Sigmoid colon (tissue), 7 donors: ENCODE measurements at places on chromosomes 6 and 20. TPM values are rescaled to one million over a fixed set of nuclear protein-coding genes. Genes with fewer than 3 reads are reported as not detected.

The NFATC2 gene
- total RNA-seq: 16.9 TPM

GRCh38 chr6:166851911-166852310 lies 104.4 kb downstream of the RNASET2 start:
- no peak for DNase-seq

DNA sequence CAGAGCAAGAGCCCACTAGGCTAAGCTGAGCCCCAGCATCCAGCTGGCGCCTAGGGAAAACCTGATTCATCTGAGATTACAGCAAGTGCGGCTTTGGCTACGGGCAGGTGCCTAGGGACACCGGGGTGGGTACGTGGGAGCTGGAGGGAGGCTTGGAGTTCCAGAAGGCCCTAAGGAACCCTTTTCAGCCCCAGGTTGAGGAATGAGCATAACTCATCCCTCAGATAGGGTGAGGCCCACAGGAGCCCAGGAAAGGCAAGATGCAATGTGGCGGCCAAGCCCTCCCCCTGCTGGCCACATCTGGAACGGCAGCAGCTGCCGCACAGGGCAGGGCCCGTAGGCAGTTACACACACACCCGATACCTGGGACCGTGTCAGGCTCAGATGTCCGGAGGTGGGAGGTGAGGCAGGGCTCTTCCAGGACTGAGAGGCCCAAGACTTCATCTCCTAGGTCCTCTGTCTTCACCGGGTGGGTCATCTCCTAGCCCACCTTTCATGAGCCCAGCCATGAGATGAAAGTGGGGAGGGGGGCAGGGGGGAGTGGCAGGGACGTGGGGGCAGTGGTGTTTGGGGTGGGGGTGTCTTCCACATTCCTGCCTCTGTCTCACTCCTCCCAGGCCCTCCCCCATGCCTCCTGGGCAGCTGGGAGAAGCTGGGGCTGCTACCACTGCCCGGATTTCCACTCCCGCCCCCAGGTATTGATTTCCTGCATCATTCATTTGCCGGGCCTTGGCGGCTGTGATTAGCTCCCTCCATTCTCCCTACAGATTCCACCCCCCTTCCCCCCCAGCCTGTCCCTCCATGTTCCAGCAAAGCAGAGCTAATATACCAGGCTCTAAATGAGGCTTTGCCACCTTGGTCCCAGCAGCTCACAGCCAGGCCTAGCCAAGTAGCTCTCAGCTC lies 5.5 kb downstream of the MDGA1 start:
- peak; percentile 79 for DNase-seq

DNA sequence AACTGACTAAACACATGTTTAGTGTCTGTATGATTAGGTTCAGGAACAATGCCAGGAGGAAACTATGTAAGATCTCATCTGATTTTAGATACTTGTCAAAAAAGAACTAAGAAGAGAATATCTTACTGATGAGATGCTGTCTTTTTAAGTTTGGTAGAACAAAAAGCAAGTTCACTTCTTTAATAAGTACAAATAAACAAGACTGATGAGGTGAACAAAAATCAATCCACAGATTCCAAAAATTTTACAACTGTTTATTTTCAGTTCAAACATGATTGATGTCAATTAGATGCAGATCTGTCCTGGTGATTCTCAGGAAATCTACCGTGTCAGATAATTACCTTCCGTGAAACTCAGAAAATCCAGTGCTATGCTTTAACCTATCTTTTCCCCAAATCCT lies 24.9 kb downstream of the EPHA7 start:
- DNase-seq: no peak

- no peak for DNase-seq
These were observed 350.0 kb downstream of the QKI start for GRCh38 chr6:163764565-163764964.

GRCh38 chr6:22656706-22657351 lies 87.5 kb downstream of the HDGFL1 start:
- DNase-seq: no peak

The RAET1L gene
- not detected for total RNA-seq

The C2 gene
- total RNA-seq: 15.7 TPM

GRCh38 chr6:106553440-106553839 lies 75.9 kb downstream of the RTN4IP1 start:
- DNase-seq: no peak

GRCh38 chr20:40673442-40673841 lies 15.6 kb downstream of the MAFB start:
- no peak for DNase-seq

The OTOR gene
- total RNA-seq: not detected

DNA sequence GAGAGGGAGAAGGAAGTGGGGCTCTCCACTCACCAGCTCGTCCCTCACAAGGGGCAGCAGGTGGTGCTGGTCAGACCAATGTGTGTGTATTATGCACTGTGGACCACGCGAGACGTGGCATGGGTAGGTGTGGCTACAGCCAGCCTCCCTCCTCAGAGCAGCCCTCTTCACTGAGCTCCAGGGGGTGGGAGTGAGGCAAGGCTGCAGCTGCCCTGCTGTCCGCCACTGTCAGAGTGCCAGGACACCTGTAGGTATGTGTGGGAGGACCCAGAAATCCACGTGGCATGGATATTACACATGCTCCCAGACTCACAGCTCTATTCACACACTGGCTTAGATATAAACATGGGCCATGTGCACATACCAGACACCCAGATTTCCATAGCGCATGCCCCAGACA lies 90.3 kb downstream of the VEGFA start:
- DNase-seq: no peak

DNA sequence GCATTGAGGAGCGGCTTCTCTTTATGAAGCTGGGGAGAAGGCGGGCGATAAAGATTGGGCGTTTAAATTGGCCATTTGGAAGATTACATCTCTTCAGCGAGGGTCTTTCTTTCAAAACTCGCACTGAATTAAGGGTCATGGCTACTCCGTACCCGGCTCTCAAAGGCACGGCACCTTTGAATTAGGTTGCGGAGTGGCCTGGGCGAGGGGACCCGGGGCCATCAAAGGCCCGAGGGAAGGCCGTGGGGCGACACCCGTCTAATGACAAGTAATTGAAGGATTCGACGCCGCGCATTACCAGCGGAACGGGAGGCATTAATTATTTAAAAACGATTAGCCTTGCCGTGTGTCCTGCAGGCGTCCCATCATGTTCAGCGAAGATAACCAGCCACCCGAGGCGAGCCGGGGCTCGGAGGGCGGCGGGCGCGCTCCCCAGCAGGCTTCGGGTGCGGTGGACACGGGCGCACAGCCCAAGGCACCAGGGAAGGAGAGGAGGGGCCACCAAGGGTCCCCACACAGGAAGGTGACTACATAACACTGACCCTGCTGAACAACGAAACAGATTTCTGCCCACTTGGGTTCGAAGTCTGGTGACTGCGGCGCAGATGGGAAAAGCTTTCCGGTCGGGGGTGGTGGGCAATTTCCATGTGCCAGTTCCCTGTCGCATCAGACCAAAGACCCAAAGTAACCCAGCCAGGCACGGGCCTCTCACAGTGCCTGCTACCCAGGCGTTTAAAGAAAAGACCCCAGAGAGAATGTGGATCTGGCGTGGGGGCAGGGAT lies 7.4 kb downstream of the FOXA2 start:
- no peak for DNase-seq

GRCh38 chr6:17418281-17419188 lies 25.1 kb downstream of the CAP2 start:
- DNase-seq: no peak

GRCh38 chr6:157271441-157271840 lies 51.9 kb downstream of the TMEM242 start:
- no peak for DNase-seq

The HLA-DMA gene
- total RNA-seq: 18.3 TPM

DNA sequence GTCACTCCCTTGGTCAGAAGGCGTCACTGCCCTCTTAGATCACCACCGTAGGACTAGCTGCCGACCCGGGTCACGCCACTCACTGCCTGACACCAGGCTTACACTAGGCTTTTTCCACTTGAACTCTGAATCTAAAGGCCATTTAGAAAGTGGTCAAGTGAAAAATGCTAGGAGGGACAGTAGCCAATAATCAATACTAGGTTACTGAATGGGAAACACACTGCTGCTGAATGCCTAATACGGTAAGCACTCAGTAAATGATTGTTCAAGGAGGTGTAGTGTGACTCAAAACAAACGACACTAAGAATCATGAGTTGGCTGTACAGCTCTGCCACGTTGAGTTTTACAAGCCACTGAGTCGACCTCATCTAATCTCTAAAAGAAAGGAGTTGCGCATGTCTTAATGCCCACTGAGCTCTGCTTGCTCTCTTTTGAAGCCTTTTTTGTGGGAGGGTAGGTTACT lies 760 bp upstream of the IBTK start:
- no peak for DNase-seq

DNA sequence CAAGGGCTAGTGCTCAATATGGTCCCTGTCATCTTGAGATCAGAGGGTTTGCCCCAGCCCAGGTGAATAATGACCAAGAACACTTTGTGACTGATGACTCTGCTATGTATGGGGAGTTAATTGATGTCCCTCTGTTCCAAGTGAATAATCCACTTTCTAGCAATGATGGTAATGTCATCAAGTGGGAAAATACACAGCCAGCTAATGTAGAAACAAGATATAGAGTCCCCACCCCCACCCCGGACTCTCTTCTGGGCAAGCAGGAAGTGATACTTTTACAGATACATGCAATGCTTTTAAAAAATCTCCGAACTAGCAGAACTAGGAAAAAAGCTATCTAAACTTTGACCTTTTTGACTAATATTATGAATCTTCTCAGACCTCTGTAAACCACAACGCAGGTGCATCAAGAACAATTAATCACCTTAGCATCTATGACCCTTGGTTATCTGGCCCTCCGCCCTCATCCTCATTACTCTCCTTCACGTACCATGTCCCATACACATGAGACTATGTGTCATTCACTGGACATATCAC lies 30.5 kb downstream of the CNR1 start:
- DNase-seq: no peak

GRCh38 chr6:113281014-113281413 lies 576.1 kb upstream of the MARCKS start:
- DNase-seq: no peak

The XKR7 gene
- under 0.01 TPM for total RNA-seq

DNA sequence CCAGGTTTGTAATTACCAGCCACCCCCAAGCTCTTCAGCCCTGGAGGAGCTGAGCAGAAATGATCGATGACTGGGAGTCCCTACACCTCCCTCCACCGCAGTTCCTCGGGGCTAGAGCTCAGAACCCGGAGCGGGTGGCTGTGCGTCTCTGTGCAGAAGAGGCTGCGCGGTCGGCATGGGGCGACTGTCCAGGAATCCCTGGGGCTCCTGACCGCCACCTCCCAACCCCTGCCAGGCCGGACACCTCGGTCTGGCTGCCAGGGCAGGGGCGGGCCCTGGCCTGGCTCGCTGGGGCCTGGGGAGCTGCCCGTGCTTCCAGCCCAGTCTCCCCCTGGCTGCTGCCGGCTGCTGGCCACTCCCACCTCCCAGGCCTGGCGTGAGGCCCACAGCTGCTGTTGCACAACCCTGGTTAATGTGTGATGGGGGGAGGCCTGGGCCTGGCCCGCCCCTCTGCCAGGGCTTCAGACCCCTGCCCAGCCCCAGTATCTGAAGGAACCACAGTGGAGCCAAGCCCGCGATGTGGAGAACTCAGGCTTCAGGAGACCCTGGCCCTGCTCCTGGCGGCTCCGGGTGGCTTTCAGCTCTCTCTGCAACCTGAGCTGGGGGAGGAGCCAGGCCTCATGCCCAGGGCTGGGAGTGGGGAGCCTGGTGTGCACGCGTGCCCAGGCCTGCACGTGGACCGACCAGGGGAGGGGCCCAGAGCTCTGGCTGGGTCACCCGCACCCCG lies 1.2 kb downstream of the SLC2A4RG start:
- peak; percentile 98 for DNase-seq

The TMEM200A gene
- 4.4 TPM for total RNA-seq

The HLA-DRB1 gene
- total RNA-seq: 24.0 TPM

GRCh38 chr6:30725713-30726505 lies 5.8 kb downstream of the TUBB start:
- DNase-seq: no peak

The PACRG gene
- 6.9 TPM for total RNA-seq

DNA sequence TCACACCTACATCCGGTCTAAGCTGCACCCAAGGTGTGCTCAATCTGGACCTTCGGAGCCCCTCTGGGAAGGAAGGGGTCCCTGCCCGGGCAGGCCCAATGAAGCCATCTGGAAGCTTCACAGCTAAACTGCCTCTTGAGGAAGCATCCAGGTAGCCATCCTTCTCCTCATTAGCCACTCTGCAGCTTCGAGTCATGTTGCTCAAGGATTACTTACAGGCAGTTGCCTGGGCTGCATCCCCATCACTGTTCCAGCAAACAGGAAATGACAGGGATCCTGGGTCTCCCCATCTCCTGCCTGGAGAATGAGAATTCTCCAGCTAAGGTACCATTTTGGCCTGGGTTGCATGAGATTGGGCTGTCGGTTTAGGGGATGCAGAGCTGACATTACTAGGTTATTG lies 91.7 kb downstream of the ERMARD start:
- DNase-seq: no peak

The GCNT2 gene
- total RNA-seq: 16.4 TPM

DNA sequence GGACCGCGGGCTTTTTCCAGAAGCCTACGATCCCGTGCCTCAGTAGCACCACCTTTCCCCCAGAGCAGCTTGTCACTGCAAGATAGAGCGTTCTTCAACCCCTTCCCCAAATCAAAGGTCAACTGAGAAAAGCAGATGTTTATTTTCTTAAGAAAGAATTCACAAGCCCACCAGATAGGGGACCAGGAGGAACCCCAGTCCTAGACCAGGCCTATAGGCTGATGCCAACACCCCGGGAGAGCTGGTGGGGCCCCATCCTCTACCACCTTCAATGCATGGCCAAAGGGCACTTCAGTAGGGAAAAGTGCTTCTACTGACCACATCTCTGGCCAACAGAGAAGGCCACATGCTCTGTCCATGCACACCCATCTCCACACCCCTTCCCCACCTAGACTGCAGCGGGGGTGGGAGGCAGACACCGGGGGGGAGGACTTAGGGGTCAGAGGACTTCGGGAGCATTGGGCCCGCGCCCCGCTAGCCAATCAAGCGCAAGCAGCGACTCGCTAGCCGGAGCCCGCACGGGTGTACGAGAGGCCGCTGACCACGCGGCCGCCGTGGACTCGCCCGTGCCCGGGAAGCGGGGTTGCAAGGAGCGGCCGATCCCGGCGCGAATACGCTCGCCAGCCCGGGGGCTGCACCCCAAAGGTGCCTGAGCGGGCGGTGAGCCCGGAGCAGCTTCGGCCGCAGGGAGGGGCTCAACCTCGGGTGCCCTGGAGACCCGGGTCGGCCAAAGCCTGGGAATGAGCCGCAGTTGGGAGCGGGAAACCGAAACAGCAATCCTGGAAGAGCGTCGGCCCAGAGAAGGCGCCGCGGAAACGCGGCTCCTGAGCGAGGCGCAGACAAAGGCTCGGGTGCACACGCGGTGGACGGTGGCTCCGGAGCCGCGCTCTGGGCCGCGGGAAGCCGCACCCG lies 2.8 kb downstream of the PDE10A start:
- DNase-seq: no peak
